ENCODE measurements at places on chromosomes 12 and 14.

DNA sequence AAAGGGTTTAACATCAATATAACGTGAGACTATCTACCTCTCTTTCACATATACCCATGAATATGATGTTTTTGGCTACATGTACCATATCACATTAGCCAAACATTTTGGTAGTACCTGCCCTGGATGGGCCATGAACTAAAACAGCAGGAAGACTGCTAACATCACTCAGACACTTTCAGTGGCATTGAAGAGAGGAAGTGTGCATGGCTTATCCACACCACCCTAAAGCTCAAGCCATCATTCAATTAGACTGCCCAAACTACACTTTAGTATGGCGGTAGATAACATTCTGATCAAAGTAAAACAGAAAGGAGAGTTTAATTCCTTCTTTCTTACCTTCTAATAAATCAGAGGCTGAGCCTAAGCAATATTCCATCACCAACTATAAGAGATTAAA is 103.0 kb downstream of the PEBP1 start:
- no peak for DNase-seq

- no peak for DNase-seq
Observed at GRCh38 chr12:89969093-89969492, 260.5 kb upstream of the ATP2B1 start.

DNA sequence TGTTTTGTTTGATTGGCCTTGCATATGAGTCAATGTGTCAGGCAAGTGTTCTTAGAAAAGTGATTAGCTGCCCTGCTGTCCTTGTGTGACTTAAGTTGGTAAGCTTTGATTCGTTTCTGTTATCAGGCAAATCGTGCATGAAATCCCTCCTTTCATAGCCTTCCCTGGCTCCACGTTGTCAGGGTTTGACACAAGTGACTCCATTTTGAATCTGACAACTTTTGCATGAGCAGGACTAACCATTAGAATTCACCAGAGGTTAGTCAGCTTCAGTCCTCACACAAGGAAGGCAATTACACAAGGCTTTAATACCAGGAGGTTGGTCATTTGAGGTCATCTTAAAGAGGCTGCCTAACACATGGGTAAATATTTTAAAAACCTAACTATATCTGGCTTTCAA is 68.2 kb downstream of the GPATCH2L start:
- no peak for DNase-seq

DNA sequence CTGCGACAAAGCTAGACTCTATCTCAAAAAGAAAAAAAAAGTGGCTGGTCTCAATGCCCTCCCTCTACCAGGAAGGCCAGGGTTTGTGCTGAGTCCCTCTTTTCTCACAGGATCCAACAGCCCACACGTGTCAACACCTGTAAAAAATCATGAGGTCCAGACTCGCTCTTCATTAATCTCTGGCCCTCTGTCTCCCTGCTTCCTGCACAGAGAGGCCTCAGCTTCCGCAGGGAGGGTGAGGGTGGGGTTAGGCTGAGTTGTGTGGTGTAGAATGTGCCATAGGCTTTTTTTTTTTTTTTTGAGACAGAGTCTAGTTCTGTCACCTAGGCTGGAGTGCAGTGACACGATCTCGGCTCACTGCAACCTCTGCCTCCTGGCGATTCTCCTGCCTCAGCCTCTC is 6.1 kb downstream of the CFAP73 start:
- DNase-seq: no peak

DNA sequence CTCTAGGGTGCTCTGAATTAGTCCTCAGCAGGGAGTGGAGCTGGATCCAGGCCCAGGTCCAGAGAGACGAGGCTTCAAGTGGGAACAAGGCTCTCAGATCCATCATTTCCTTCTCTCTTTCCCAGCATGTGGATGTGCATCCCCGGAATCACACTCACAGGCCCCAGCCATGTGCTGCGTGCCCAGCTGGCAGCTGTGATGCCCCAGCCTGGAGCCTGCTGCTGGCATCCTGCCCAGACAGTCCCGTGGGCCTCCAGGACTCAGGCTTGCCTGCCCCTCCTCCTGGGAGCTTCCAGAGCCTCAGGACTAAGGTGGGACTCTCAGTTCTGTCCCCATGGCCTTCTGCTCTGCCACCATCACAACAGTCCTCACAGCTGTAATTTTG is 6.2 kb upstream of the KRT84 start:
- no peak for DNase-seq

- DNase-seq: no peak
Observed at GRCh38 chr12:30329281-30329680, 366.4 kb downstream of the IPO8 start.

GRCh38 chr12:108127654-108128053 is 1.4 kb upstream of the WSCD2 start:
- no peak for DNase-seq

GRCh38 chr12:10397296-10397695 is 7.5 kb upstream of the KLRK1 start:
- DNase-seq: no peak

- no peak for DNase-seq
Observed at GRCh38 chr12:114447274-114447716, 41.4 kb upstream of the TBX5 start.

DNA sequence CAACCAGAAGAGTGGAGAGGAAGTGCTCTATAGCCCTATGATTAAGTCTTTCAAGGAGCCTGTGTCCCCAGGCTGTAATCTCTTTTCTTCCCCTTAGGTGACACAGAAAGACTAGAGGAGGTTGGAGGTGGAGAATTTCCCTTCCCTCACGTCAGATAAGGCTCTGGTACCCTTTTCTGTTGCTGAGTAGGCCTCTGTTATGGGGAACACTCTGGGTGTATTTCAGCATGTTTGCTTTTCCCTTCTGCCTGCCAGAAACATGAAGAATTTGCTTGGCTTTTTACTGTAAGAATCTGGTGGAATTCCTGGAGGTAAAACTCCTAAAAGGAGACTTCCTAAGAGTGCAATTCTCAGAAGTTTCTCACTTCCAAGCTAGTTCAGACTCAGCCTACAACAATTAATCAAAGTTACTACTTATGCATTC is 58.3 kb downstream of the SIX1 start:
- DNase-seq: no peak

- no peak for DNase-seq
Observed at GRCh38 chr12:105672121-105672975, 341.9 kb downstream of the C12orf75 start.

GRCh38 chr14:24838945-24839616 is 205.1 kb upstream of the GZMB start:
- DNase-seq: no peak

DNA sequence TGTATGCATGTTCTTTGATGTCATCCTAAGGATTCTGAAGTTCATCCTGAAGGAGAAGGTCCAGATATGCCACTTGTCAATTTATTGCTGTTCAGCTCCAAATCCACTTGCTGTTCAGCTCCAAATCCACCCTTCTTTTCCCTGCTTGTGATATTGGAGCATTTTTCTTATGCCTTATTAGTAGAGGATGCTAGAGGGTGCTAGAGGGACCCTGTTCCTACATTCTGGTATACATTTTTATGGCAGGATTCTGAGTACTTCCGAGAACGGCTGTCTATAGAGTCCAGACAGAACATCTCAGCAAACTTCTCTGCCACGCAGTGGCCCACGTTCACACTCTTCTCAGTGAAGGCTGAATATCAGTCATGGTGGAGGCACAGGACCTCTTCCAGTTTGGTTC is 406.7 kb downstream of the NOVA1 start:
- no peak for DNase-seq

DNA sequence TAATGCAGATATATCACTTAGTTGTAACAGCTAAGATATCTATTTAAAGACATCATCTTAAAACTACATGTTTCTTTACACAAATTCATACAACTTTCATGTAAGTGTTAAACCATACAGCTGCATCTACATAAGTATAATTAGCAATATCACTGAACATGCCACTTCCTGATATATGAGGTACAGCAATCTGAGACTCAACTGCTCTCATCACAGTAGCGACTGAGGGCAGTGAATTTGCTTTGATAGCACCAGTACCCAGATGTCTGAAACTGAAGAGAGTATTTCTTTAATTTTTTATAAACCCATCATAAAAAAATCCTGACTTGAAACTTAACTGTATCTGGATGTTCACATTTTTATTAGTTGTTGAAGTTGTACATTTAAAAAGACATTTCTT is 34.7 kb upstream of the NUAK1 start:
- no peak for DNase-seq

Data from stimulated activated CD4-positive, alpha-beta T cell treated with anti-CD3 and anti-CD28 coated beads, Interleukin-1b, Interleukin-23, amount 100 ng/mL, for 48 hours (primary cell).